ENCODE measurements at places on chromosomes 3 and 15. TPM values are rescaled to one million over a fixed set of nuclear protein-coding genes. Genes with fewer than 3 reads are reported as not detected.
A peak's percentile ranks its signal among the peaks of the same experiment; 100 is the strongest.

DNA sequence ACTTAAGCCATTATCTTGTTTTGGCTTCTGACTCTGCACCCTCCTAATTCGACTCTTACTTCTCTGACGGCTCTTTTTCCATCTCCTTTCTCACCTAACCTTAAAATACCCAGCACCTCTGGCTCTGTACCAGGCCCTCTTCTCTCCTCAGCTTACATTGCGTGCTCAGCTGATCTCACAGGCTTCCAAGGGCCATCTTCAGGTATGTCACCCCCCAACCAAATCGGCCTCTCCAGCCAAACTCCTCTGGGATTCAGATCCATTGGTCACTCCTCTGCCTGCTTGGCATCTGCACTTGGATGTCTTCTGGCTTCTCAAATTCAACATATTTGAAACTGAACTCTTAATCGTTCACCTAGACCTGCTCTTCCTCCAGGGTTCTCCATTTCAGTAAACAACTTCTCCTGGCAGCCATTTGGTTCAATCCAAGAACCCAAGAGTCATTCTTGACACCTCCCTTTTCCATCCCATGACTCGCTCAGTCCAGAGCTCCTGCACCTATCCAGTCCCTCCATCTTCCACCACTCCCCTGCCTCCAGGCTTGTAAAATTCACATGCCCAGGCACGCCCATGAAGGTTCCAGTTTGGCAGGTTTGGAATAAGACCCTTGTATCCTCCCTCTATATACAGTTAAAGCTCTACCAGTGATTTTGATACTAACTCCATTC is 35.2 kb upstream of the SLC41A3 start:
- DNase-seq = no peak
- H3K27me3 ChIP-seq = no peaks in the 10 kb centered on the region
- no peak overlapping the region for H3K4me3 ChIP-seq
- no peak overlapping the region for H3K27ac ChIP-seq
- no peaks in the 10 kb centered on the region for H3K36me3 ChIP-seq

GRCh38 chr3:8539419-8539818 is 37.8 kb downstream of the LMCD1 start:
- no peaks in the 10 kb centered on the region for H3K27me3 ChIP-seq
- H3K4me1 ChIP-seq = no peaks in the 10 kb centered on the region
- no peaks in the 10 kb centered on the region for H3K36me3 ChIP-seq
- no peak overlapping the region for H3K4me3 ChIP-seq
- no peak for DNase-seq

WWTR1 gene
- total RNA-seq = 0.11 TPM

DNA sequence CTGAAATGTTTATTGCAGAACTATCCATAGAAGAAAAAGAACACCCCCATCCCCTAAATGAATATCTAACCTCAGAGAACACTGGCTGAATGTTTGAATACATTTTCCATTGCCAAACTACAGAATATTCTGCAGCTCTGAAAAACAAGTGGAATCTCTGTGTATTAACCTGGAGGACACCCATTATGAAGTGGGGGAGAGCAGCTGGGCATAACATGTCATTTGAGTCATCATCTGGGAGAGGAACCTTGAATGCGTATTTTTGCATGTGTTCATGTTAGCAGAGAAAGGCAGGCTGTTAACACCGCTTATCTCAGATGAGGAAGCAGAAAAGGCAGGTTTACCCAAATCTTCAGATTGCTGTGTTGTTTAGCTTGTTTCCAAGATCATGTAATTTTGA is 31.5 kb downstream of the ESYT3 start:
- DNase-seq = peak; percentile 46
- H3K27ac ChIP-seq = no peak overlapping the region
- no peak overlapping the region for H3K4me3 ChIP-seq
- H3K27me3 ChIP-seq = no peaks in the 10 kb centered on the region
- H3K4me1 ChIP-seq = peaks cover 12% of the 10 kb centered on the region

DNA sequence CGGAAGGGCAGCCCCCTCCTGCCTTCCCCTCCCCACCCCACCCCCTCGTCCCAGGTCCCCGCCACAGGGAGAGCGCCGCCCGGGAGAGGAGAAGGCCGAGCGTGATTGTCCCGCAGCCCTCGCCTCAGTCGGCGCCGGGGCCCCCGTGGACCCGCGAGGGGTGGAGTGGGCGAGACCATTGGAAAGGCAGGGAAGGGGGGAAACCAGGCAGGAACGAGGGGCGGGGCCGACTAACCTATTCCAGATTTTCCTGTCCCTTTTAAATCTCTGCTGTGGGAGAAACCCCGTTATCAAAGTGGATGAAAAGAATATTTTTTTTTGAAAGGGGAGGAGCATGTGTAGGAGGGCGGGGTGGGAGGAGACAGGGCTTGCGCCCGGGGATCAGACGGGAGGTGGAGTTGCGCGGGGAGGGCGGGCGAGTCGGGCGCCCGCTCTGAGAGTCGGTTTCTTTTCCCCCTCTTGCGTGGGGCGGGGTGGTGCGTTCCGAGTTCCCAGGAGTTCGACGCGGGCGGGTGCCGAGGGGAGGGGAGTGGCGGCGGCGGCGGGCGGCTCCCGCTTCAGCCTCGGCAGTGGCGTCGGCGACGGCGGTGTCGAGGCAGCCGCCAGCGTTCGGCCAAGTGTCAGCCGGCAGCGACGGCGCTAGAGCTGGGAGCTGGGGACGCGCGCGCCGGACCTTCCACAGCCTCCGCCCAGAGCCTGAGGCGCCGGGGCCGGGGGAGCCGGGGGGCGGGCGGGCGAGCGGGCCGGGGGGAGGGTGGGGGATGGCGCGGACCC is at the start of gene NECTIN3:
Gene NECTIN3, plus strand, starts transcription at position 560 of the 774 bp plus-strand sequence. Its CDS starts 202 bp downstream, at position 762.
- no peak within 1 kb of the TSS for H3K4me3 ChIP-seq
- H3K4me1 ChIP-seq = no peaks in the 10 kb centered on the region
- DNase-seq = no peak
- H3K27ac ChIP-seq = no peak within 1 kb of the TSS

FAM107A gene
- not detected for total RNA-seq

DNA sequence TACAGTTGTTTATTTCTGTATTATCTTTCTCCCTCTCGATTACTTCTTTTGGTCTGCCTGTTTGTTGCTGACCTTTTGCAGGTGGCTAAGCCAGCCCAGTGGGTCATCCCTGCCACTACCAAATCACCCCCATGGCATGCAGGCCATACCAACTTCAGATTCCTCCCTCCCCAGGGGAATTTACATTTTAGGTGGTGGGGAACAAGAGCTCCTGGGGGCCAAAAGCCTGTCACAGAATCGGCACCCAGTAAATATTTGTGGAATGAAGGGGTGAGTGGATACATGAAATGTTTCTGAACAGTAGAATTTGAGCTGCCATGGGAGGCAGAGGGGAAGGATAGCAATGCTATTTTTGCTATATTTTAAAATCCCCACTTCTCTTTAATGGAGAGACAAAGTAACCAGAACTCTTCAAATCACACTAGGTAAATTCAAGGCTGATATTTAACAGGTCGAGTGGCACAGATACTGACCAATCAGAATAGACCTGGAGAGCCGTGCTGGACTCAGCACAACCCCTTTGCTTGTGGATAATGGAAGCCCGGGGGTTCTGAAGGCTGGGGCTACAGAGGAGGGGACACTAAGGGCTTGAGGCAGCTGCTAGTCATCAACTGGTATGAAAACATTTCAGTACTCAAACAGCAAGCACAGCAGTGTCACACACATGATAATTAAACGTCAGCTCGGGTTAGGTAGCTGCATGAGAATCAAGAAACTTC is 54.3 kb upstream of the SMAD3 start:
- no peak overlapping the region for H3K27ac ChIP-seq
- no peaks in the 10 kb centered on the region for H3K36me3 ChIP-seq
- DNase-seq = peak; percentile 32
- H3K4me1 ChIP-seq = no peaks in the 10 kb centered on the region

CCR2 gene
- not detected for total RNA-seq

TIGIT gene
- 3.3 TPM for total RNA-seq

UBP1 gene
- 95.7 TPM for total RNA-seq

CLRN1 gene
- total RNA-seq = not detected

DNA sequence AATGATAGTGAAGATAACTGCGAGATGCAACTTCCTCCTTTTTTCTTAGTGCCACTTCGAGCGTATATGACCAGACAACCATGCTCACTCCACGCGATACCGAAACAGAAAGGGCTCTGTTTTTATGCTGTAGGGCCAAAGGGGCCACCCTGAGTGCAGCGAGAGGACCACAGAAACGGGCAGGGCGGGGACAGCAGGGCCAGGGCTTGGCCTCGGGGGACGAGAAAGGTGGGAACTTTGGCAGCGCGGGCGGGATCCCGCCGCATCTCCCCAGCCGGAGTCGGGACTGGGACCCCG is 483 bp downstream of the VPS13C start:
- peak overlapping the region; percentile 90 for H3K27ac ChIP-seq
- H3K4me3 ChIP-seq = peak overlapping the region; percentile 99
- H3K36me3 ChIP-seq = peaks cover 12% of the 10 kb centered on the region
- DNase-seq = peak; percentile 89
- H3K27me3 ChIP-seq = no peaks in the 10 kb centered on the region

- no peaks in the 10 kb centered on the region for H3K4me1 ChIP-seq
- 0 out of 2 replicates have a peak, but pooled peaks cover 3% of the 10 kb centered on the region for H3K36me3 ChIP-seq
- no peak overlapping the region for H3K27ac ChIP-seq
- H3K27me3 ChIP-seq = no peaks in the 10 kb centered on the region
- no peak overlapping the region for H3K4me3 ChIP-seq
- DNase-seq = no peak
These were observed 110.8 kb upstream of the NDN start for GRCh38 chr15:23797747-23798446.

KCNMB2 gene
- not detected for total RNA-seq

GRCh38 chr3:63386568-63386967 is 108.5 kb downstream of the SYNPR start:
- H3K4me1 ChIP-seq = no peaks in the 10 kb centered on the region
- no peak for DNase-seq
- no peak overlapping the region for H3K4me3 ChIP-seq
- no peaks in the 10 kb centered on the region for H3K27me3 ChIP-seq
- no peak overlapping the region for H3K27ac ChIP-seq

DNA sequence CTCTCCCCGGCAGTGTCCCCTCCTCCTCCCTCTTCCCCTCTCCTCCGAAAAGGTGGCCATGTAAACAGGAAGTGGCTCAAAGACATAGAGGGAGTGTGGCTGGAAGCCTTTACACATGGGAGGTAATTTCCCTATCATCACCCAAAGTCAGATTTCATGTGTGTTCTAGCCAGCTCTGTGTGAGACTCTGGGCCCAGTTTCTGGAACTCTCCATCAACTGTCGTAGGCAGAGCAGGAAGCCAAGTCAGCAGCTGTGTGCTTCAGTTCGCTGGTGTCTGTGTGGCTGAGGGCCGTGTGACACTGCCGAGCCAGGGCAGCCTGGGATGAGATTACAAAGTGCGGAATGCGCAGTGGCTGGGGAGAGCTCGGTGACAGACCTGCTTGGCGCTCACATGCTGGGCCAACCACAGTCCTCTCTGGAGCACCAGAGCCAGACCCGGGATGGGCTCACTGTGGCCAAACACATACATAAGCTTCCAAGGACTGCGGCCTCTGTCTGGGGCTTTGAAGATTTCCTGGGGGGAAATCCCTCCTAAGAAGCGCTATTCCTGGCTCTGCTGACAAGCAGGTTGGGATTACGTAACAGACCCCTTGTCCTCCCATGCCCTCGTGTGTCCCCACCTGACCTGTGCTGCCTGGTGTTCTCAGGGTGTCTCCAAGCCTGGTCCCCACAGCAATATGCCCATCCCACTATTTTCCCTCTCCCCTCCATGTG is 50.7 kb downstream of the UMPS start:
- H3K27ac ChIP-seq = no peak overlapping the region
- no peak overlapping the region for H3K4me3 ChIP-seq
- H3K36me3 ChIP-seq = no peaks in the 10 kb centered on the region
- no peaks in the 10 kb centered on the region for H3K4me1 ChIP-seq
- H3K27me3 ChIP-seq = no peaks in the 10 kb centered on the region

GABRA5 gene
- not detected for total RNA-seq

ISL2 gene
- 8.7 TPM for total RNA-seq

BFSP2 gene
- 33.1 TPM for total RNA-seq

GUCA1C gene
- total RNA-seq = not detected

REC114 gene
- total RNA-seq = not detected

GRCh38 chr3:145678401-145678800 is 482.6 kb downstream of the PLOD2 start:
- H3K36me3 ChIP-seq = no peaks in the 10 kb centered on the region
- H3K27ac ChIP-seq = no peak overlapping the region
- DNase-seq = no peak
- no peak overlapping the region for H3K4me3 ChIP-seq

DNA sequence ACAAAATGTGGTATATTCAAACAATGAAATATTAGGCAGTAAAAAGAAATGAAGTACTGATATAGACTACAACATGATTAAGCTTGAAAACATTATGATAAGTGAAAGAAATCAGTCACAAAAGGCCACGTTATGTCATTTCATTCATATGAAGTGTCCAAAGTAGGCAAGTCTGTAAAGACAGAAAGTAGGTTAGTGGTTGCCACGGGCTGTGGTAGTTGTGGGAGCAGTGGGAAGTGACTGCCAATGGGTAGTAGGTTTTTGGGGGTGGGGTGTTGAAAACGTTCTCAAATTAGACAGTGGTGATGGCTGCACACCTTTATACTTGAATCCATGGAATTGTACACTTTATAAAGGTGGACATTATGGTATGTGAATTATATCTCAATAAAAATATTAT is 12.1 kb downstream of the GALNT15 start:
- no peak for DNase-seq
- no peaks in the 10 kb centered on the region for H3K27me3 ChIP-seq
- H3K36me3 ChIP-seq = no peaks in the 10 kb centered on the region
- H3K4me3 ChIP-seq = no peak overlapping the region

DCBLD2 gene
- total RNA-seq = 0.18 TPM

- H3K36me3 ChIP-seq = peaks cover 14% of the 10 kb centered on the region
- no peaks in the 10 kb centered on the region for H3K27me3 ChIP-seq
- H3K27ac ChIP-seq = no peak overlapping the region
- DNase-seq = no peak
- H3K4me1 ChIP-seq = peaks cover 39% of the 10 kb centered on the region
- no peak overlapping the region for H3K4me3 ChIP-seq
These were observed 69.3 kb downstream of the MCTP2 start for GRCh38 chr15:94300612-94301011.

- H3K36me3 ChIP-seq = peaks cover 49% of the 10 kb centered on the region
- no peak overlapping the region for H3K27ac ChIP-seq
- H3K4me1 ChIP-seq = peaks cover 7% of the 10 kb centered on the region
- no peak overlapping the region for H3K4me3 ChIP-seq
These were observed 62.2 kb upstream of the AKAP13 start for GRCh38 chr15:85318048-85318731.

GRCh38 chr15:81398910-81399551 is 25.0 kb upstream of the TMC3 start:
- H3K4me1 ChIP-seq = no peaks in the 10 kb centered on the region
- H3K27me3 ChIP-seq = no peaks in the 10 kb centered on the region
- DNase-seq = no peak
- no peak overlapping the region for H3K4me3 ChIP-seq
- no peaks in the 10 kb centered on the region for H3K36me3 ChIP-seq

HDDC3 gene
- 39.1 TPM for total RNA-seq

DNA sequence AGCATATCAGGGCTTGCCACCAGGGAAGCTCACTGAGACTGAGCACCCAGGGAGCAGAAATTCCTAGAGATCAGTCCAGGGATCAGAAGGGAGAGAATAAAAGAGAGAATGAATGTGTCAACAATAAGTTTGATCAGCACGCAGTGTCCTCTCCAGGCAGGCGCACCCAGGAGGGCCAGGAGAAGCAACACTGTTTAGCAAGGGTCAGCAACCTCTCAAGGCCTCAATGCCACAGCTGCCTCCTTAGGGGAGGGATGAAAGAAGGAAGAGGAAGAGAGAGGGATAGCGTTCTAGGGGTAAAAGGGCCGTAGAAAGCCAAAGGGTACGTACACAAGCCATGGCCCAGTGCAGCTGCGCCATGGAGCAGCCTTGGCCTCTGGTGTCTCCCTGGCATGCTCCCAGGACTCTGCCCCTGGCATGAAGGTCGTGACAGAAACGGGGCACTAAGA is 399.8 kb downstream of the SHQ1 start:
- no peak overlapping the region for H3K4me3 ChIP-seq
- peaks cover 31% of the 10 kb centered on the region for H3K4me1 ChIP-seq
